Activated CD8-positive, alpha-beta memory T cell treated with anti-CD3 and anti-CD28 coated beads for 1 hour (primary cell): ENCODE measurements at places on chromosomes 4 and X.

DNA sequence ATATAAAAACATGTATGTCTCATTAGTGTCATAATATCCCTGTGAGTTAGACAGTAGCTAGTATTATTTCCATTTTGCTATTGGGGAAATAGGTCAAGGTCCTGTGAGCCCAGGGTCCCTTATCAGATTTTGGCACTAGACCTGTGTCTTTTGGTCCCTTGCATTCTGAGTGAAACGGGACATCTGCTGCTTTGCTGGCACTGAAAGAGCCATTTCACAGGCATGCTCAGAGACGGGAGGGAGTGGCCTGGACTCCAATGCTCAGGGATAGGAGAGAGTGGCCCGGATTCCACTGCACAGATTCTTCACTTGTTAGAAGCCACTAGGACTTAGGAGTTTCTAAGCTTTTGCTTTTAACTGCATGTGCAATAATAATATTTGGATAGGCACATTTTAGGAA, 177.2 kb downstream of the TSPAN5 start:
- no peak for DNase-seq

- no peak for DNase-seq
These were observed 98.1 kb downstream of the VSIG4 start for GRCh38 chrX:65941775-65942174.

- DNase-seq: no peak
These were observed 1045.4 kb upstream of the GRID2 start for GRCh38 chr4:91258326-91258725.

- DNase-seq: no peak
These were observed 6.9 kb upstream of the CLOCK start for GRCh38 chr4:55553441-55554201.

- DNase-seq: no peak
These were observed 4.0 kb upstream of the CCNG2 start for GRCh38 chr4:77153006-77153405.

- DNase-seq: no peak
These were observed 47.2 kb downstream of the RAB33B start for GRCh38 chr4:139501117-139501516.

DNA sequence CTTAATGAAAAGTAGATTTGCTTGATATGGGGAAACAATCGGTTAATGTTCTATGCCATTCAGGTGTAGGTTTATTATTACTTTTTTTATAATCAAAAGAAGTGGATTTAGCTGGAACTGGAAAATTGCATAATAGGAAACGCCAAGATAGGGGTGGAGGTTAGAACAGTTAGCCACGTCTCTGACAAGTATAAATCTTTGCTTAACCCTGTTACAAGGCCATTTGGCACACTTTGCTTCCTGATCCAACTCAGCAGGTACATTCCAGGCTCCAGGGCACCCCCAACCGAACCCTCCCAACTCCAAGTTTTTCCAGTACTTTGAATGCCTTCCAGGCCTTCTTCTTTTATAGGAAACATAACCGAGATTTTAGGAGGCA, 50.6 kb upstream of the ACSL4 start:
- no peak for DNase-seq

GRCh38 chr4:187656959-187657358, 338.6 kb upstream of the ZFP42 start:
- DNase-seq: no peak

GRCh38 chrX:37357436-37357835, 8.3 kb downstream of the PRRG1 start:
- no peak for DNase-seq

- no peak for DNase-seq
These were observed 67.6 kb upstream of the GPR101 start for GRCh38 chrX:137101273-137101990.

- no peak for DNase-seq
These were observed 570.3 kb downstream of the IQCM start for GRCh38 chr4:149245333-149245732.

- no peak for DNase-seq
These were observed 8.7 kb downstream of the ATP5ME start for GRCh38 chr4:665381-665750.

GRCh38 chr4:74896595-74896994, 36.3 kb upstream of the PARM1 start:
- DNase-seq: no peak

- no peak for DNase-seq
These were observed 10.5 kb upstream of the EIF4E start for GRCh38 chr4:98939438-98939837.

- DNase-seq: no peak
These were observed 1136.6 kb downstream of the FAT4 start for GRCh38 chr4:126451237-126451873.

DNA sequence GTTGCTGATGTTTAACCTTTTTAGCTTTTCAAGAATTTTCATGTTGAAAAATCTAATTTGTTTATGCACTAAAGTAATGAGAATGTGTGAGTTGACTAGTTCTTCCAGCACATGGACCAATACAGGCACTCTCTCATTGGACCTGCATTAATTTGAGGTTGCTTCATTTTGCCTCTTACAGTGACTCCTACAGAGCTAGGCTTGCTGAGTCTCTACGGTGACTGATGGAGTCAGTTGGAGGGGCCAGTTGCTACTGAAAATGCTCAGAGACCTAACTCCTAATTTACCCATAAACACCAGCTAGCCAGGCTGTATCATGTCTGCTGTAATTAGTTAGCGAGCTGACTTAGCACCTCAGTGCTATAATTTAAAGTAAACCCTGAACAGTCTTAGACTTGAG, 10.9 kb downstream of the MTHFD2L start:
- DNase-seq: no peak

DNA sequence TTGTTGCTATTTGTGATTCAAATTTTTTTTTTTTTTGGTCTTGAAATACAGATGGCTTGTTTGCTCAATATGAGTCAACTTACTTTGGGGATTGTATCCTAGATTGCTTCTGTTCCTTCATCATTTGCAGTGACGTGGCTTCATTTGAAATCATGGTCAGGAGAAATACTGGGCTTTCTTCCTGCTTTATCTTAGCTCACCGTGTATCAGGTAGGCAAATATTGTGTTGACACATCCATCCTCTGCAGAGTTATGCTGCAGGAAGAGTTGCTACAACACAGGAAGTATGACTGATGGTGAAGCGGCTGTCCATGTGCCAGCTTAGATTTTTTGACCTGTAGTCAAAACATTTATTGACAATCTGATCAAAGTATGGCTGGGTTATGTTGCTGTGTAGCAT, 232.2 kb downstream of the C4orf33 start:
- DNase-seq: no peak

DNA sequence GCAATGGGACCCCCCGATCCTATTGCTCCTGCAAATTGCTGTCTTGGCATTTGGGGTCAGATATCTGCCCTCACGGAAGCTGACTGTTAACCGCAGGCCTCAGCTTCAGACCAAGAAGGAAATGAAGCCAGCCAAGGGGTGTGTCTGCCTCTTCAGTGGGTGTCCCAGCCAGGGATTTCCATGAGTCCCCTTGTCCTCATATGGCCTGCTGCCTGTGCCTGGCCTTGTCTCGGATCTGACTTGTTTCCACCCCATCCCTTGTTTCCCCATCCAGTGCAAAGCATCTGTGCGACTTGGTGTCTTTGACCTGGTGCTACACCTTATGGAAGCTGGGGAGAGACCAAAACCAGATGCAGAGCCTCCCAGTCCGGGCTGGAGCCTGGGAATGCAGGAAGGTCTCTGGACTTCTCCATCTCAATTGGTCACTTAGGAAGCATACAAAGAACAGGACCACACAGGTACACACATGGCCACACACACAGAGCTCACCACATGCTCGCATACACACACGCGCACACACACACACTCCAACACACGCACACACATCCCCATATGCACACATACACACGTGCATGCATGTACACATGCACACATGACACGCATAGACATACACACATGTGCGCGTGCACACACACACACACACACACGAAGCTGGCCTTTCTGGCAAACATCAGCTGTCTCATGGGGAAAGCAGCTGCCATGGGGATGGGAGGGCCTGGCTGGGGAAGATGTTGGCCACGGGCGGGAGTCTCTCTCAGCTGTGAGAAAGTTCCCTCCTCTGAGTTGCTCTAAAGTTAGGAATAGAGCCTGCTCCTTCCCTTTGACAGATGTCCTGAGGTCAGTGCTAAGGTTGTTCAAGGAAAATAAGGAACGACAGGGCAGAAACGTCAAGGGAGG, 65.5 kb downstream of the CRMP1 start:
- DNase-seq: no peak

GRCh38 chr4:174828845-174829701, at the start of gene GLRA3:
TSS of gene GLRA3 (minus strand) at chr4:174829247. CDS start at chr4:174828811, 436 bp downstream.
- DNase-seq: no peak

DNA sequence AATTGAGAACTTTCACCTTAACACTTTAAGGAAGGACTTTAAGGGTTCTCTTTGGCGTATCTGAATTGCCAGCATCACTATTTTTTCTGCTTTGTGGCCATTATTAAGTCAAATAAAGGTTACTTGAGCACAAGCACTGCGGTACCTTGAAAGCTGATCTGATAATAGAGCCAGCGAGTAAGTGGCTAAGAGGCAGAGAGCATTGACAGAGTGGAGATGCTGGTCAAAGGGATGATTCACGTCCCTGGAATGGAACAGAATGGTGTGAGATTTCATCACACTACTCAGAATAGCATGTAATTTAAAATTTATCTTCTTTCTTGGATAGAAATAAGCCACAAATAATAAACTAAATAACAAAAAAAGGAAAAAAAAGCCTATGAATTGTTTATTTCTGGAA, 57.1 kb upstream of the NPFFR2 start:
- no peak for DNase-seq

- no peak for DNase-seq
These were observed 184.7 kb upstream of the FRMPD4 start for GRCh38 chrX:11953615-11954014.

DNA sequence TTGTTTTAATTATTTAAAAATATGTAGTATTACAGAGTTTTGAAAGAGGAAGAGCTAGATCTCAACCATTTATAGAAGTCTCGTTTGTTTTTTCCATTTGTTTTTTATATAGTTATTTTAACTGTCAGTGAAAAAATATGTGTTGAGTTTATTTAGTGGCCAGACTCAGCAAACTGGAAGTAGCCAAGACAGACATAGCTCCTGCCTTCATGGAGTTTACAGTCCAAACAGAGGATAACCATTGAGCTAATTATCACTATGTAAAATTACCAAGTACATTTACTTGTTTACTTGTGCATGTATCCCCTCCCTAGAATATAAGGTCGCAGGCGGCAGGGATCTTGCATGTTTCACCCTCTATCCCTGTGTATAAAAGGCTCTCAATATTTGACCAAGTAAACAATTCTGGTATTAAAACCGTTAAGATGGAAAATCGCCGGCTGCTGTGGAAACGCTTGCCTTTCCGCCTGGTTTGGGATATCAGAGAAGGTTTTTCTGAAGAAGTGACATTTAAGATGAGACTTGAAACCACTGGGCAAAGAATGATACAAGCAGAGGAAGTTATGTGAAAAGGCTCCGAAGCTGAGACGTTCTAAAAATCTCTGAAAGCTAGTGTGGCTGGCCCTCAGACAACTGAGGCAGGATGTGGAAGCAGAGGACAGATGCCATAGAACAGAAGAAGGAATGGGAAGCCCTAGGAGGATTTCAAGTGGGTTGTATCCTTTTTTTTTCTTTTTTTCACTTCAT, 1.3 kb upstream of the CCNI start:
- no peak for DNase-seq

DNA sequence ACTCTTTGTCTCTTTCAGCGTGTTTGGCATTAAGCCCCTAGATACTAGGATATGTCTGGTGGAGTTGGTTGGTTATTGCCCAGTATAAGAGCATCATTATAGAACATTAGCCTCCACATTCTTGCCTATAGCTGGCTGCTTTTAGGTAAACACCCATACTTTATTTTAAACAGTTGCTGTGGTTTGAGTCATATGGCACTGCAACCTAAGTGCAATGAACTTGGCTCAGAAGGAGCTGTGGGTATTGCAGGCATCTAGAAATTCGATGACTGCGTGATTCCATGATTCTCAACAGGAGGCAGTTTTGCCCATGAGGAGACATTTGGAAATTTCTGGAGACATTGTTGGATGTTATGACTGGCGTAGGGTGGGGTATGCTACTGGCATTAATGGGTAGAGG, 49.5 kb downstream of the DCLK2 start:
- DNase-seq: no peak

DNA sequence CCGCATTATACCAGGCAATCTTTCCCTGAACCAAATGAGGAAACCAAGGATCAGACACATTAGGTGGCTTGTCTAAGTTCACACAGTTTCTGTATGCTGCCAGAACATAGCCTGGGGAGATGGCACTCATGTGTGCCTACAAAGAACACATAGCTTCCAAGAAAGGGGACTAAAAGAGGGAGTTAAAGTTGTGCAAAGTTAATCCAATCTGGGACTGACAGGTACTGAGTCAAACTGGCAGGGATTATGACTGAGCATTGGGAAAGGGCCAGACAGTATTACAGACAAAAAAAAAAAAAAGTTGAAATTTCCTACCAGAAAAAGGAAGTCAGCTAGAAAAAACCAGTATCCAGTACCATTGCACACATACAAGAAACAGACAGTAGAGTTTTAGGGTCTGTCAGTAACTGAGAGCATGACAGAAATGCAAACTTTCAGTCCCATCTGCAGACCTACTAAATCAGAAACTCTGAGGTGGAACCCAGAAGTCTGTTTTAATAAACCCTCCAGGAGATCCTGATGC, 37.2 kb downstream of the ADAMTS3 start:
- no peak for DNase-seq

GRCh38 chr4:89358935-89359638, 51.5 kb upstream of the GPRIN3 start:
- DNase-seq: no peak

GRCh38 chrX:123084797-123085196, 99.3 kb upstream of the GRIA3 start:
- no peak for DNase-seq

- DNase-seq: no peak
These were observed 124.5 kb upstream of the GIMD1 start for GRCh38 chr4:106493086-106493485.

- no peak for DNase-seq
These were observed 214.6 kb downstream of the PTTG2 start for GRCh38 chr4:38174801-38175200.

GRCh38 chr4:74890341-74890740, 42.6 kb upstream of the PARM1 start:
- no peak for DNase-seq

DNA sequence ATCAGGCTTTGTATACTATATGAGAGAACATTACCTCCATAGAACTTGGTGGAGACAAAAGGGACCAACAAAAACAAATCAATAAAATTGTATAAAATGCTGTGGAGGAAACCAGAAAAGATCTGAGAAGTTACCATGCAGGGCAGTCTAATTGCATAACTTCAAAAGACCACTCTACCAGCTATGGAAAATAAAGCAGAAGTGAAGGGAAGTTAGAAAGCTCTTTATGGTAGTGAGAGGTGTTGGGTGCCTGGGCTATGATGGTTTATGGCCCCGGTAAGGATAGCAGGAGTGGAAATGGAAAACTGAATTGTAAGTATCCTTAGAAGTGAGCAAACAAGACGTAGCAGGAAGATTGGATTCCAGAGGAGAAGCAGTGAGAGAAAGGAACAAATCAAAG, 3.1 kb downstream of the TMEM184C start:
- DNase-seq: no peak

- no peak for DNase-seq
These were observed 18.5 kb downstream of the ETNPPL start for GRCh38 chr4:108744307-108744706.

GRCh38 chr4:145043306-145043705, 54.7 kb downstream of the ANAPC10 start:
- DNase-seq: no peak

- no peak for DNase-seq
These were observed 643 bp downstream of the SRP72 start for GRCh38 chr4:56468097-56468422.
